Hematopoietic multipotent progenitor cell treated with erythropoietin and hydrocortisone succinate and interleukin-3 and kit ligand, for 8 days (in vitro differentiated cells): ENCODE measurements at places on chromosomes 7 and 10.

- no peak for DNase-seq
These were observed 72.9 kb downstream of the ADK start for GRCh38 chr10:74223755-74224529.

DNA sequence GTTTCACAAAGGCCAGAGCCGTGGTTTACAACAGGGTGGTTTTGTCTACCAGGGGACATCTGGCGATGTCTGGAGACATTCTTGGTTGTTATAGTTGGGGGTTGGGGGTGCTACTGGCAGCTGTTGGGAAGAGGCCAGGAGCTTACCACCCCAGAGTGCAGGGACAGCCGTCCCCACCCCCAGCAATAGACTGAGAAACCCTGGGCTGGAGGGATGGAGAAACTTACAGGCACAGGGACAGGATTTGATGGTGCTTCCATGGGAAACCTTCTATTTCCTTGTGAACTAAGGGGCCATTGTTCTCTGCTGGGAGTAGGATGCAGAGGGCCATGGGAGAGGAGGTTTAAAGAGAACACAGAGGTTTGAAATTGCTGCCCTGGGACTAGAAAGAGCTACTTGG lies 10.9 kb downstream of the ADCK2 start:
- no peak for DNase-seq

GRCh38 chr7:45082831-45083331 lies 5.9 kb downstream of the NACAD start:
- no peak for DNase-seq

GRCh38 chr7:341841-342638 lies 52.1 kb downstream of the FOXL3 start:
- no peak for DNase-seq

DNA sequence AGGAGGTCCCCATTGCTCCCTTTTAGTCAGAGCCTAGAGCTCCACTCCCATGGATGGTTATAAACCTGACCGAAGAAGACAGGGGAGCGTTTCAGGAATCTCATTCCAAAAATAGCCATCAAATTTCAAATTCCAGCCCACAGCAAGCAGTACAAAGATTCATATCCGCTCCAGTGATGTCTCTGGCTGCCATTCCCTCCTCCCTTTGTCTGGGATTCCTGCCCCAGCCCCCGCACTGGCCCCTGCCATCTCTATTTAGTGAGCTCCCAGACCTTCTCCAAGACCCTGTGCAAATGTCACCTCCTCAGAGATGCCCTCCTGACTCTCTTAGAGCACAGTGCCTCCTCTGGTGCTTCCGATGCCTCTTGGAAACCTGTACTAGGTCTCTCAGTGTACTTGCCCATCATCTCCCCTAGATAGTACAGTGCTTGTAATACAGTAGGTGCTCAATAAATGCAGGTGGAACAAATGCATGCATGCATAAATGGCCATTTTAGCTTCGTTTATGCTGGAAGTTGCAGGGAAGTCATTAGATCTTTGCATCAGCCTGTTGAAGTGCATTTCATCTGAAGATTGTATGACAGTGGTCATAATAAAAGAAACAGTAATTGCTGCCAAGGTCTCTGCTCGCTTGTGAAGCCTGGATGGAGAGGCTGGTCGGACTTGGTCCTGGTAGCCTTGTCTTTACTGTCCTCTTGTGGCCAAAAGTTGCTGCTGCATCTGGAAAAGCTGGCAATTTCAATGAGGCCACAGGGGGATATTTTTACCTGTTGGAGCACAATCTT lies 32.0 kb upstream of the HABP2 start:
- peak; percentile 59 for DNase-seq

DNA sequence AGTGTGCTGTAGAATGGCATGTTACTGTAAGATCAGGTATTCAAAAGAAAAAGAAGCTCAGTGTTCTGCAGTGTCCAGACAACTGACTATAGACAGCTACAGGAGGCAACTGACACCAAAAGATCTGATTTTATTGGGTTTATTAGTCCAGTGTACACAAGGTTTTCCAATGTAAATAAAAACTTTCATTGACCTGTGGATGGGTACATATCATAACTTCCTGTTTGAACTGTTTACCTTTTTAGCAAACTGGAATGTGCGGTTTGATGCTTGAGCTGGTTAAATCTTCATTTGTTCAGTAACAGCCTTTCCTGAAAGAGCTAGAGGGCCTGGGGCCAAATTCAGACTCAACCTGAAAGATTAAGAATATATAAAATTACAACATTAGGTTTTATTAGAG lies 172.6 kb upstream of the SP8 start:
- no peak for DNase-seq

- DNase-seq: no peak
These were observed 131.9 kb upstream of the PRR15 start for GRCh38 chr7:29431686-29432085.

DNA sequence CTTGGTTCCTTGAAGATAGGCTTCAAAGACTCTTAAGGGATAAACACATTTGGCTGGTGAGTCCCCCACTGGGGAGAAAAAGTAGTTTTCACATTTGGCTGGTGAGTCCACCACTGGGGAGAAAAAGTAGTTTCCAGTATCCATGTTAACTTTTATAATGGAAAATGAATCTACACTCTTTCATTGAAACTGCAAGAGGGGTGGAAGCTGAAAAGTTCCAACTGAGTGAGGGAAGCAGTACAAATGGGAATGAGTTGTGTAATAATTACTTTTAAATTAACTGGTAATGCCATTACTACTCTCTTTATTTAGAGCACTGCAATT lies 153.9 kb downstream of the MLLT10 start:
- no peak for DNase-seq

GRCh38 chr7:6167004-6167551 lies 105.3 kb downstream of the CYTH3 start:
- no peak for DNase-seq

DNA sequence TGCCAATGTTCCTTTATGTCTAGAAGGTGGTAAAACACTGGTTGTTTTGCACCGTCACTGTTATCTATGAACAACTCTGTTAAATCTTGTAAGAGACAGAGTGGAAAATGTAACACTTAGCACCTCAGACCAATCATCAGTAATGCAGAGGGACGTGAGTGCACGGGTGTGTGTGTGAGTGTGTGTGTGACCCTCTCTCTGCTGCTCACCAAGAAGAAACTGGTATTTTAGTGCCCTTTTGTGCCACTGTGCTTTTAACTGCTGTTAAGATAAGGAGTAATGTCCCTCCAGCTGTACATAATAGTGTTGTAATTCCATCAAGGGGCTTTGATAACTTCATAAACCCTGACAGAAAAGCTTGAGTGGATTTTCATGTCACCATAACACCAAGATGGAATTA lies 130.1 kb downstream of the CREB5 start:
- no peak for DNase-seq

GRCh38 chr10:99760321-99760720 lies 22.1 kb upstream of the ABCC2 start:
- DNase-seq: no peak

DNA sequence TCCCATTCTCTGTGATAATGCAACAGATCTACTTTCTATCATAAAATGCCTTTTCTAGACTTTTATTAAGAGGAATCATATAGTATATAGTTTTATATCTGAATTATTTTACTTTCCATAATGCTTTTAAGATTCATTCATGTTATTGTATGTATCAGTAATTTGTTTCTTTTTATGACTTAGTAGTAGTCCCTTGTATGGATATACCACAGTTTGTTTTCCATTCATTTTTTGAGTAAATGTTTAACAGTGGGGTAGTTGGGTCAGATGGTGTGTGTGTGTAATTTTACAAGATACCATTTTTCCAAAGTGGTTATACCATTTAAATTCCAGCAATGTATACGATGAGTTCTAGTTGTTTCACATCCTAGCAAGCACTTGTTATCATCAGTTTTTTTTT lies 10.4 kb downstream of the PIK3CG start:
- DNase-seq: no peak

DNA sequence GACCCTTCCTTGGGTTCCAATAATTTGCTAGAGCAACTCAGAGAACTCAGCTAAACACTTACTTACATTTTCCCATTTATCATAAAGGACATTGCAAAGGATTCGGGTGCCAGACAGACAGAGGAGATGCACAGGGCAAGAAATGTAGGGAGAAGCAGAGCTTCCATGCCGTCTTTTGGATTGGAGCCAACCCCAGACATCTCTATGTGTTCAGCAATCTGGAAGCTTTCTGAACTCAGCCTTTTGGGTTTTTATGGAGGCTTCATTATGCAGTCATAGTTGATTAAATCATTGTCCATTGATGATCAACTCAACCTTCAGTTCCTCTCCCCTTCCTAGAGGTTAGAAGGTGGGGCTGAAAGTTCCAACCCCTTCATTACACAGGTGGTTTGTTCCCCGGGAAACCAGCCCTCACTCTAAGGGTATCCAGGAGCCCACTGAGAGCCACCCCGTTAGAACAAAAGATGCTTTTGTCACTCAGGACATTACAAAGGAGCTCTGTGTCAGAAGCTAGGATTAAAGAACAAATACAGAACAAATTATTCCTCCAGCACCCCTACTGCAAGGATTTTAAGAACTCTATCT lies 211.9 kb upstream of the VSTM2A start:
- no peak for DNase-seq

DNA sequence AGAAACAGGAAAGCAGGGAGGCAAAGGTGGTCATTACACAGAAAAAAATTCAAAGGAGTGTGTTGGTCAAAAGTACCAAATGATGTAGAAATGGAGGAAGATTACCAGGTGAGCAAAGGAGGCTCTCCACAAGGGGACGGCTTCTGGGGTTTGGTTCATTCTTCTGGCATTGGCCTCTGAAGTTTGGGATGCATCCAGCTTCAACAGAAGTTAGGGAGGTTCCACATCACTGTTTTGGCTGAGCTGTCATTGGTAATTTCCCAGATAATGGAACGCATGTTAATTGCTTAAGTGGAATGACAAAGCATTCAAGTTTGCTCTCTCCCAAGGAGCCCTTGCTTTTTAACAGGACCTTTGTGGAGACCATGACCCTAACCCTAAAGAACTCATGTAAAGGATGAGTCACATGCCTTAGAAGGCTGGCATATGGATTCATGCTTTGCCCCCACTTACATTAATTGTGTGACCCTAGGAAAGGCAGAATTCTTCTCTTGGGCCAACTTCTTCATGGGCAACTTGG lies 398.6 kb downstream of the GPAM start:
- DNase-seq: no peak

GRCh38 chr10:118870467-118871243 lies 115.9 kb upstream of the CACUL1 start:
- DNase-seq: no peak

DNA sequence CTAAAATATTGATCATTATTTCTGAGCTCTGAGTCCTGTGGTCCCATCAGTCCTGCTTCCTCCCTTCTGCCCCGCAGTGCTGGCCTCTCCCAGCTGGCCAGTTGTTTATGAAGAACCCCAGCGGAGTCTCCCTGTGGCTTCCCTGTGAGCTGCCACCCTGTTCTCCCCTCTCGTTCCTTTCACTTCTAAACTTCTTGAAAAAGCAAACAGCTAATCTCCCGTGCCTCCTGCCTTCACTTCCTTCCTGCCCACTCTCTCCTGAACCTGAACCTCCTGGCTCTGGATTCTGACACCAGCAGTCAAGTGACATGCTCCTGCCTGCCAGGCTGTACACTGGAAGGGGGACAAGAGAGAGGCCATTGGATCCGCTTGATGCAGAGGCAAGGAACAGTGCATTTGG lies 63.7 kb upstream of the ZPBP start:
- DNase-seq: no peak

GRCh38 chr10:97078261-97078937 lies 107.4 kb downstream of the SLIT1 start:
- DNase-seq: no peak

GRCh38 chr10:71589617-71590551 lies 129.7 kb downstream of the C10orf105 start:
- DNase-seq: no peak

DNA sequence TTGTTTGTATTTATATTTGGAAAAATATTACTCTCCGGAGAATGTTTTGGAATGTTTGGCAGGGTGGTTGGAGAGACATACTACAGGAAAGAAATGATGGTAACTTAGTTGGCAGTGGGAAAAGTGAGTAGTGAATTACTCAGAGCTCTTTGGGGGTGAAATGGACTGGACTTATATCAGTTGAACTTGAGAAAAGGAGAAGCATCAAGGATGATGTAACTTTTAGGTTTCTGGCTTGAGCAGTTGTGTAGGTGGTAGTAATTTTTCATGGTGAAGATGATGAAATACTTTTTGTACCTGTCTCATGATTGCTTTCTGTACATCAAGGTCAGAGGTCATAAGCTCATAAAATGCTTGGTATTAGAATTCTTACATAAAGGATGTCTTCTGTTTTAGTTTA lies 617.2 kb downstream of the AUTS2 start:
- no peak for DNase-seq

- no peak for DNase-seq
These were observed 256.7 kb upstream of the LYZL1 start for GRCh38 chr10:29032169-29032568.

GRCh38 chr10:47173929-47174442 lies 126.0 kb upstream of the GDF10 start:
- DNase-seq: no peak

- peak; percentile 96 for DNase-seq
These were observed 13.3 kb upstream of the PDCD4 start for GRCh38 chr10:110858297-110858934.

GRCh38 chr7:28700790-28701203 lies 257.3 kb downstream of the TRIL start:
- no peak for DNase-seq

GRCh38 chr10:131129544-131129943 lies 182.0 kb downstream of the TCERG1L start:
- no peak for DNase-seq

DNA sequence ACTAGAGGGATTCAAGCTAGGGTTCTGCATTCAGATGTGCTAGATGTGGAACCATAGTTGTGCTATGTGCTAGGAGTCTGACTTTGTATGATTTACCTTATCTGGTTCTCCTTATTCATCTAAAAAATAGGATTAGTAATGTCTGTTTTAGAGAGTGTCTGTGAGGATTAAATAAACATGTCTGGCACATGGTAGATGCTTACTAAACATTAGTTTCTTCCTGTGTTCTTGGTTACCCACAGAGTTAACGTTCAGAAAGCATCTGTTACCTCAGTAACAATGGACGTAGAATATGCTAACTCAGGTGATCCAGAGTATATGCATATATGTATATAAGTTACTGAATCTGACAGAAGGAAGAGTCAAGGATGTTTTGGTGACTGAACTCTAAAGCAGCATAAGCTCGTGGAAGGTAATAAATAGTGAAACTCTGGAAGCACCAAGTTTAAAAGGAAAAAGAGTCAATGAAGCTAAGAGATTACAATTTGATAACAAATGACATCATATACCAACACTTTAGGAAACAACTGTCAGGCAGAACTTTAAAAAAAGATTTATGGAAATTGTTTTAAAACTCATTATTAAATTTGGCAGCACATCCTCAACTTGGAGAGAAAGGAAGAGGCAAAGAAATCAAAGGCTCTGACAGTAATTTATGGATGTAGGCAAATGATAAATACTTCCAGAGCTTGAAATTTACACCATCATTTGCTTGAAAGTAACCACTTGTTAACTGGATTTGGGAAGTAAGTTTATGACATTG lies 127.0 kb downstream of the CCNY start:
- no peak for DNase-seq

DNA sequence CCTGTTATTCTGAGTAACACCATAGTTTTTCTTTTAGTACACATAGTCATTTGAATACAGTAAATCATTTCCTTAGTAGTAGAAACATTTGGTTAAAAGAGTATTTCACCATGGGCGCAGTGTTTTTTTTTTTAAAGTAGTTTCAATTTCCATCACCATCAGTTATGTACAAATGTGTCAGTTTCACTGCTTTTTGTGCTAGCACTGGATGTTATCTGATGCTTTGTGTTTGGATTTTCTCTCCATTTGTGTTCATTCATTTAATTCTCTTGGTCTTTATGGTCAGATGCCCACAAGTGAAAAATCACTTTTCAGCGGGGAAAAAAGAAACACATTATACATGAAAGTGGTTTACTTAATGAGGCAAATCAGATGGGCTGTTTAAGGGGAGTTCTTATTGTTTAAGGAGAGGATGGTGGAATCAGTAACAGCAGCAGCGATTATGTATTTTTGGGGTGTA lies 16.0 kb upstream of the HK1 start:
- DNase-seq: no peak
